HAP-1 (cell line): ENCODE measurements at places on chromosomes 11 and 22.

GRCh38 chr22:25996669-25997068, 172.6 kb upstream of the SEZ6L start:
- no peak for DNase-seq

GRCh38 chr11:119284344-119285157, 32.4 kb downstream of the MCAM start:
- DNase-seq, result peak; percentile 57

DNA sequence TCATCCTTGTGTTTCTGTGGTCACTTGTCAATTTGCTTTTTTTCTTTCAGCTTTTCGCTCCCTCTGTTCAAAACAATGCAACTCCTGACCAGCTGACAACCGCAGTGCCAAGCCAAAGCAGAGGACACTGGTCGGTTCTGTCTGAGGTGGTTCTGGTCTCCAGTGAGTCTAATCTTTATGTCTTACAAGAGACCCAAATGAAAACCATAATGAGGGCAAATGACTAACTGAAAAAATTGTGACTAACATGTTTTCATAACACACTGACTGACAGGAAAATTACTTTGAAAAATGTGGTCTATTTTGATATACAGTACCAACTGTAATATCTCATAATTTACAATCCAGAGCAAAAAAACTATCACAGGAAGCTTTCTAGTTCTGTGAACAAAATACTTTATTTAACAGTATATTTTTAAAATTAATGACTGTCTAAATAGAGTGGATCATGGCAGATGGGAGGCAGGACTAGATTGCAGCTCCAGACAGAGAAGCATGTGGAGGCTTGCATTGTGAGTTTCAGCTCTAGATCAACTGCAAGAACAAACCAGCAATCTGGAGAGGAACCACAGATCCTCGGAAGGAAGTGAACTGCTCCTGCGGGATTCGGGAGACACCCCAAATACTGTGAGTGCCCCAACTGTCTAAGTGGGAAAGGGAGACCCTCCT, 311.8 kb downstream of the SBF2 start:
- DNase-seq, result no peak

DNA sequence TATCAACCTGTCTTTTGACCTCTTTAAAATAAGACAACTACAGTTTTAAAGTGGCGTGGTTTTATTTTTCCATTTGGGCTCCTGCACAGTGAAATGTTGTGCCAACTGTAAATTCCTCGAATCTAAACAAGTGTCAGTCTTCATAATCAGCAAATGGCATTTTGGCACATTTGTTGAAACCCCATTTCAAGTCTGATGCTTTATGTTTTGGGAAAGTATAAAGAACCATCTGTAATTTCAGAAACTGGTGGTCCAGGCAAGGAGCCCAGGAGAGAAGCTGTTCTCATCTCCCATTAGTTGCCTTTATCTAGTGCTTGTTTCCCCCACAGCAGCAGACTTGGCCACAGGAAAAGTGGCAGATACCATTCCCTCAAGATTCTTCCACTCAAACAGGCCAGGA, 32.7 kb downstream of the VWA5A start:
- DNase-seq, result no peak

GRCh38 chr11:120985718-120986569, 38.0 kb upstream of the TBCEL start:
- DNase-seq, result peak; percentile 71
